NCI-H1417 treated with DMSO at 0.1 percent for 48 hours (cell line): ENCODE measurements at places on chromosomes 2 and 18.

DNA sequence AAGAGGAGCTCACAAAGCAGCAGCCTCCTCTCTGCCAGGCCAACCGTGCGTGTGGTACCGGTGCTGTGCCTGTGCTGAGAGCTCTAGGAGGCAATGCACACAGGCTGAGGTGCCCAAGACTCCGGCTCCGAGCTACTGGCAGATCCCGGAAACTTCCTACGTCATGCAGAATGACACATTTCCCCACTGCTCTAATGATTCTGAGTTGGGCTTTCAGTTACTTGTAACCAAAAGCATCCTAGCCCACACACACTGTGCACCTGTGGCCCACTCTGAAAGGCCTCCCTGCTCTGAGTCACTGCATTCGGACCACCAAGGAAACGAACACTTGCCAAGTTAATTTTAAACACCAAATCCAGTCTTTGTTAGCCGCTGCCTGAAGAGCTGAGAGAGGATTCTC is 9.3 kb upstream of the RNU4ATAC start:
- DNase-seq = no peak

DNA sequence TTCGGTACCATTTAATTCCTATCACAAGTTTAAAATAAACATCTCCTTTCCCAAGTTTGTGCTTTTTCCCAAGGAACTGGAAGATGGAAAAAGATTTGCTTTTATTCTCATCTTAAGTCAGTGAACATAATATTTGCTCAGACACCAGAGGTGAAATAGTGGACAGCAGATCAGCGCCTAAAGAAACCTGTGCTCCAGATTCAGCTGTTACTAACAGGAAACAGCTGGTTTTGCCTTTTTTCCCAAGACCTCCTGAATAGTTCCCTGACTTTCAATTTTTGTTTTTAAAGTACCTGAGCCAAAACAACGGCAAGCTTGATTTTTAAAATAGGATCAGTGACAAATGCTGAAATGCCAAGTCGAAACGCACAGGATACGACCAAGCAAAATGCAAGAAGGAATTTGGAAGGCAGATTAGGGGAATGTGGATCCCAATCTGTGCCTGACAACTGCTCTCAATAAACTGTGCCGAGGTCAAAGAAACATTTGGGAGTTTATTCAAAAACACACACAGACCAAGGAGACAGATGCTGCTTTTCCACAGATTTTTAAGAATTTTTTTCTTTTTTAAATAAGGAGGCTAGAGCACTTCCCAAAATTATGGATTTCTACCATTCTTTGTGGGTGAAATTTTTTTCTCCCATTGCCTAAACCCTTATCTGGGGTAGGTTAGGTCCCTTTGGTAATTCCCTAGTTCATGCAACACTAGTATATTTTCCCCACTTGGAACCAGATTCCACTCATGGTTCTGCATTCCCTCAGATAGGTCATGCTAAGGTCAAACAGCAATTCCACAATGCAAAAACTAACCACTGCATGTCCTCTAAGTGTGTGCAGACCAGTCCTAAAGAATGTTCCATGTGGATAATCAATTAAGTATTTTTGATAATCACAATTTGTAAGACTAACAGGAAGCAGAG is 121.5 kb upstream of the PDE1A start:
- DNase-seq = no peak

- DNase-seq = no peak
These were observed 48.8 kb upstream of the LPIN2 start for GRCh38 chr18:3061581-3062312.

DNA sequence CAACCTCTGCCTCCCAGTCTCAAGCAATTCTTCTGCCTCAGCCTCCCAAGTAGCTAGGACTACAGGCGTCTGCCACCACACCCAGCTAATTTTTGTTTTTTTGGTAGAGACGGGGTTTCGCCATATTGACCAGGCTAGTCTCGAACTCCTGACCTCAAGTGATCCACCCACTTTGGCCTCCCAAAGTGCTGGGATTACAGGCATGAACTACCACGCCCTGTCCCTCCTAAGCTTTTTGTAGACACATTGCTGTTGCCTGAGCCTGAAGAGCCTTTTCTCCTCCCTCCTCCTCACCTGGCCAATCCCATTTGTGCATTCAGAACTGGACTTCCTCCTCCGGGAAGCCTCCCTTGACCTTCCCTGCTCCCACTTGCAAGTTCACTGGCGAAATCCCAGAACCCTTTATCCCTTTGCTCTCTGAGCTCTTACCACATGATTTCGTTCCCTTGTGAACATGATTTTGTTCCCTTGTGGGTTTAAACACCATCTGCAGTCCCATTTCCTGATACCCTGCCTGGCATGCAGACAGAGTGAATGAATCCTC is 2.6 kb downstream of the C2orf72 start:
- DNase-seq = no peak

DNA sequence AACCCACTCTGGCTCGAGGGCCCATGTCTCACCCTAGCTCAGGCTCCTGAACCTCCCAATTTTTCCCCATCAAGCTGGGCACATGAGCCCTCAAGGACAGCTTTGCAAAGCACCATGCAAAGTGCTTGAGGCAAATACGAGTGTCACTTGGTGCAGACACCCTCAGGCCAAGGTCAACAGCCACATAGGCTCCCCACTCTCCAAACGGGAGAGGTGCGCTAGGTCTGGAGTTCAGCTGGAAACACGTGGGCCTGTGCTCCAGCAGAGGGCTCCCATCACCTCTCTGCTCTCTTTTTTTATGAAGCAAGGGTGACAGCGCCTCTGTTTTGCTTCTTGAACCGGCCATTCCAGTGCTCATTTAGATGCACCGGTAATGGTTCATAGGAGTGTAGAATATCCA is 11.9 kb upstream of the ARHGAP25 start:
- DNase-seq = no peak

DNA sequence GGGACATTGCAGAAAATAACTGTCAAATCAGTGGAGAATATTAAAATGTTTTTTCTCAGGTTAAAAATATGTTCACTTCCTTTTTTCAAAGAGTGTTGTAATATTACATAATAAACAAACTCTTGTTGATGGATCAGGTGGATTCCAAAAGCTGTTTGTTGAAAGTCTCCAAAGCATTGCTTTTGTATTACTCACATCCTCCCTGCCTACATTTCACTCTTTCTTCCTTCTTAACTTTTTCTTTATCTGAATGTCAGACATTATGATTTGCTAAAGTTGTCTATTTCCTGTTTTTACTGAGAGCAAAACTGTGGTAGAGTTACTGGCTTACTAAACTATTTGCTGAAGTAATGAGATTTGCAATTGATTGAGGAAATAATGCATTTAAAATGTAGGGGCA is 92.1 kb downstream of the CDH19 start:
- DNase-seq = no peak

- no peak for DNase-seq
These were observed 42.1 kb downstream of the TMEM37 start for GRCh38 chr2:119473621-119474370.
